Activated CD8-positive, alpha-beta memory T cell treated with anti-CD3 and anti-CD28 coated beads, Interleukin-2, amount 10 ng/mL, durations not matched to agents 7 days and 5 days (primary cell): ENCODE measurements at places on chromosomes 6 and 20. TPM values are rescaled to one million over a fixed set of nuclear protein-coding genes. Genes with fewer than 3 reads are reported as not detected.

- no peak for DNase-seq
Measured at GRCh38 chr20:64157878-64158277, 6.4 kb upstream of the MYT1 start.

DNA sequence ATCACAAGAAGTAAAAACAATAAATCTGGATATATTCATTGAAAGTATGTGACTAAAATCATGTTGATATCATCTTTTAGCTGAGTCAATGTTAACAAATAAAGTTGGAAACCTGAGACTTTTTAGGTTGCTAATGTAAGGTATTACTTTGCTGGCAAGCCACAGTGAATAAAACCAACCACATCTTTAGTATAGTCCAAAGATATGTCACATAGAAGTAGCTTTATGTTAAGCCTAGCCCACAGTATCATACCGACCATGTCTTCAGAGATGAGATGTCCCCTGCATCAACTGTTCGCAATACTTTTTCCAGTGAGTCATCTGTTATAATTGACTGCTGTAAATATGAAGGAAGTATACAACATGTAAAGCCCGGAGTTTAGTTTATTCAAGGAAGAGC lies 107.6 kb upstream of the MCHR2 start:
- no peak for DNase-seq

DNA sequence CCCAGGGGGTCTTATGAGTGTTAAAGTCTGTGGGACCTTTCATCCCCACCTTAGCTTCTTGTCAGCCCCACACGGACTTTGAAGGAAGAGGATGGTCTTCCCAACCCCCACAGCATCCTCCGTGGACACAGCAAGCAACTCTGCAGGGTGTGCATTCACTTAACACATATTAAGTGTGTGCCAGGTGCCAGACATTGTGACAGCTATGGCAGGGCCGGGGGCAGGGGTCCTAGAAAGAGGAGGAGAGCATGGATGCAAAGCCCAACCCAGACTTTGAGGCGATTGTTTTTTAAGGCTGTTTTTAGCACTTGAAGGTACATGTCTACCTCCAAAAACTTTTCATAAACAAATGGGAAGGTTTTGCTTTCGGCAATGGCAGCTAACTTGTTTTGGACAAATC lies 121.6 kb upstream of the KCNG1 start:
- peak; percentile 15 for DNase-seq

DNA sequence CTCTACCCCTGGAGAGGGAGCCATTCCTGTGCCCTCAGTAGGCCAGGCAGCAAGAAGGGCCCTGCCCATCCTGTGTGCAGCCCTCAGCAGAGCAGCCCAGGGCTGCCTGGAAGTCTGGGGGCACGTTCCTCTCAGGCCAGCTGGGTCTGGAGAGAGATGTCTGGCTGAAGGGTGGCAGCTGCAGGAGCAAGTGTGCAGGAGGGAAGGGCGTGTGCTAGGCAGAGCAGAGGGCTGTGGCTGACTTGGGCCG lies 62.7 kb downstream of the NOL4L start:
- DNase-seq: no peak

DNA sequence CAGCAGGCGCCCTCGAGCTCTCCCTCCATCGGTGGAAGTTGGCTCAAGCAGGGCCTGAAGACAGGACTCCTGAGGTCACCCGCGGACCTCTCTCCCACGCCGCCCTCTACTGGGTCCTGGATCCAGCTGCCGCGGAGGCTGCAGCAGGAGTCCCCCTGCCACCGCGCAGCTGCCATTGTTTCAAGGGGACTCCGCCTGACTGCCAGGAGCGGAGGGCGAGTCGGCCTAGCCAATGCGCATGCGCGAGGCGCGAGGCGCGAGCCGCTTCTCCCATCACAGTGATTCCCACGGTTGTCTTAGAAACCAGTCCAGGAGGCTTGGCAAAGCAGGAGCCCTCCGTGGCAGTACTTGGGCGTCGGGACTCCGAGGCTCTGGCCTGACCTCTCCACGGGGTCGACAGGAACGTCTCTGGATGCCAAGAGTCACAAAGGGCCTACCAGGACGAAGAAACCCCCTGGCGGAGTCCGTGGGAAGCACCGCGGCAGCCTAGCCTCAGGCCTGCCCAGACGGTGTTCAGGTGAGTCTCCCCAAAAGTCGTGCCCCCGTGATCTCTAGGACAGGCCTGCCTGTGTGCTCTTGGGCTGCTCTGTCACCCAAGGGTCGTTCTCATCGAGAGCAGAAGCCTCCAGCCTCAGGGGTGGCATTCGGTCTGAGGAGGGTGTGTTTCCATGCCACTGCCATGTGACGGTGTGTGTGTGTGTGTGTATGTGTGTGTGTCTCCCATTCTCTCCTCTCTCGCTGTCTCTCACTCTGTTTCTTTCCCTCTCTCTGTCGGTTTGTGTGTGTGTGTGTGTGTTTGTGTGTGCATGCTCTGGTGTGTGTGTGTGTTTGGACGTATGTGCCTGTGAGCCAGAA lies 290.6 kb upstream of the ZNF337 start:
- DNase-seq: peak; percentile 55

GRCh38 chr6:55405474-55406235 lies 78.4 kb downstream of the GFRAL start:
- DNase-seq: no peak

GRCh38 chr6:1025821-1026220 lies 286.1 kb upstream of the FOXQ1 start:
- no peak for DNase-seq

DNA sequence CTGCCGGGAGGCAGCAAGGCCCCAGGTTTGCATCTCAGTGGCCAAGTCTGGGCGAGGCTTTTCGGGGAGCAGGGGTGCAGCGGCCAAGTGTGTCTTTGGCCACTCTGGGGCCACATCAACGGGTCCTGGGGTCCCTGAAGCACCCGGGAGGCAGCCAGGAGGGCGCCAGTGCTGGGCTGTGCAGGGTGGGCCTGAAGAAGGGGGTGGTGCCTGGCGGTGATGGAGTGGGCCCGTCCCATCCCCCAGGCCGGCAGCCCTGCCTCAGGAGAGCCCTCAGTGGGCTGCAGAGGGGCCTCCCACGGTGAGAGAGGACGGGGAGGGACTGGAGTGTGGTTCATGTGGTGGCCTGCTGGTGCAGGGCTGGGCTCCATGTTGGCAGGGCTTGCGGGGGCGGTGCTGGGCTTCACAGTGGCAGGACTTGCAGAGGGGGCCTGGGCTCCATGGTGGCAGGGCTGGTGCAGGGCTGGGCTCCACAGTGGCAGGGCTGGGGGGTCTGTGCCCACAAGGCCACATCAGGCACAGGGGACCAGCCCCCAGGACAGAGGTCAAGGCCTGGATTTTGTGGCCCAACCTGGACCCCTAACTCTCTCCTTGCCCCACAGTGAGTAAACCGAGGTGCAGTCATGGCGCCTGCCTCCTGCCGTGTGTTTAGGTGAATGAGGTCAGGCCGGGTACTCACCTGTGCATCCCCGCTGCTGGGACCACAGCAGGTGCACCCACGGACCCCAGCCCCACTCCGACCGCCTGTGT lies 10.5 kb upstream of the BHLHE23 start:
- DNase-seq: no peak

GRCh38 chr6:99550046-99550748 lies 18.3 kb downstream of the CCNC start:
- no peak for DNase-seq

DNA sequence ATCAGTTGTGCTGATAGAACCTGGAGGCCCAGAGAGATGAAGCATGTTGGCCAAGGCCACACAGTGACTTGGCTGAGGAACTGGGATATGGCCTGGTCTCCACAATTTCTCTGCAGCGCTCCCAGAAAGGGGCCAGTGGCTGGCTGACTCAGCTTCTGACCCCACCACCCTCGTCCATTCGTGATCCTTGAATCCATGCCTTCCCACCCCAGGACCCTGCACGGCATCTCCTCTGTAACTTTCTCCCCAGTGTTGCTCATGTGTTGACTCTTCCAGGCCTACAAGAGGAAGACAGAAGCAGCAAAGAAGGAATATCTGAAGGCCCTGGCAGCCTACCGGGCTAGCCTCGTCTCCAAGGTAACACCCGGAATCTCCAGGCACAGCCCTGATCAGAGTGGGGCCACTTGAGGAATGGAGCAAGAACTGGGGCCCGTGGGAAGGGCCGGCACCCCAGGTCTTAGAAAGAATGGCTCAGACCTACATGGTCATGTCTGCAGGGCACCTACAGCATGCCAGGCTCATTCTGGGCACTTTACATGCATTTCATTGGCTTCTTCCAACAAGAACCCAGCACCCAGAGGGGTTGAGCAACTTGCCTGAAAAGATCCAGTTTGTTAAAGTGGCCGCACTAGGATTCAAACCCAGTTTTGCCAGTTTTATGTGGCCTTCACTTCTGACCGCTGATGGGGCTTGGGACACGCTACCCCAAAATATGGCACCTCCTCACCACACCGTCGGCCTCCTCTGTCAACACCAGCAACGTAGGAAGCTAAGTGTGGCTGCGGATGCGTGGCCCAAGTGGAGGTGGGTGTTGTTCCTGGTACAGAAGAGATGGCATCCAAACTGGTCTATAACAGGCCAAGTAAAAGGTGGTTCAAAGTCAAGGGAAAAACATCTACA lies 122.2 kb downstream of the JPH2 start:
- DNase-seq: no peak

- no peak for DNase-seq
Measured at GRCh38 chr6:158972241-158973233, 27.5 kb downstream of the RSPH3 start.

DNA sequence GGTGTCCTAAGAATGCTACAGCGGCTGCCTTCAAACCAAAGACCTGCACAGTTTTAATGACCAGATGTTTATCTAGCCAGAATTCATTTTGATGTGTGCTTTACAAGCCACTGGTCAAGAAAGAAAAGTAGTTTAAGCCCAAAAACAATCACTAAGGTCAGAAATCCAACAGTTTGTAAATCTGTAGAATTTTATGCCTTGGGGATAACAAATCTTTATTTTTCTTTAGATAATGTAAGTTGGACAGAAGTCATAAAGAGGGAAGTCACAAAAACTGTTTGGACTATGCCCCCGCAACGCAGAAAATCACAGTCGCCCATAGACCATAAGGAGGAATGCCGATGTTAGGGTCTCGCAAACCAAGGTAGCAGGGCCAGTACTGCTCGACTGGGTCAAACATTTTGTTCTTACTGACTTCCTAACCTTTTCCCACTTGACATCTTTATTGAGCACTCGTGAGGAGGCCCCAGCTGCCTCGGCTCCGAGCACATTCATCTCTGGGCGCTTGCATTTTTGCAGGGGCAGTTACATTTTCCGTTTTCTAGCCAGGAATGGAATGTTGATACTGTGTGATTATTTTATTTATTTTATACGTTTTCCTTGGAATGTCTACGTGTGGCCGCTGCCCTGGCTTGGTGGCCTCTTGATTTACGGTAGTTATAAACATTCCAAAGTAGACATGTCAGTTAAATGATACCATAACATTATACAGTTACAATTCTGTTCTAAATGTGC lies 56.7 kb upstream of the APCDD1L start:
- DNase-seq: no peak

- DNase-seq: no peak
Measured at GRCh38 chr20:63378626-63379025, 17.5 kb upstream of the CHRNA4 start.

DNA sequence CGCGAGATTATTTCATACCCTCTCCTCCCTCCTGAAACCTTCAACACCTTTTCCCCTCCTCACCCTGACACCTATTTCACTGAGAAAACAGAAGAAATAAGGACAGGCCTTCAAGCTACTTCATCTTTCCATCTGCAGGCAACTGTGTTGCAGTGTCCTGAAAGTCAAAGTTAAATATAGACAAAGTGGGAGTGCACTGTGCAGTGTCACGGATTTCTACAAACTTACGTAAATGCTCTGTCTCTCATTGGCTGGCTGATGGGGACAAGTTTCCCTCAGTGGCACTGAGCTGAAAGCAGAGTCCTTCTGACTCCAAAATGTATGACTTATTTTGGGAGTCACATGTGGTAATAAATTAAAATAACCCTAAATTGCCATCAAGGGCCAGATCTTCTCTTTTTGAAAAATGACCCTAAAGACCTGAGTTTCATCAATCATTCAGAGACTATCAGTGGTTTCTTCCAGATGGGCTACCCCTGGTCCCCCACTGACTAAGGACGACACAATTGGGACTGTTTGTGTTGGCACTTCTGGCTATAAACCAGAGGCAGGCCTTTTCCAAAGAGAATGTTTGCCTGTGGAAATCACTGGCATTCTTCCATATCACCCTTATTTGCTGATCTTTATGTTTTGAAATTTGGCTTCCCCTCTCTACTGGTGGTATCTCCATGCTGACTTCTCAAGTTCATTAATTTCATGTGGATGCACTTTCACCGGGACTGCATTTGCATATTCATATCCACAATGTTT lies 21.6 kb downstream of the ALDH8A1 start:
- DNase-seq: no peak

DNA sequence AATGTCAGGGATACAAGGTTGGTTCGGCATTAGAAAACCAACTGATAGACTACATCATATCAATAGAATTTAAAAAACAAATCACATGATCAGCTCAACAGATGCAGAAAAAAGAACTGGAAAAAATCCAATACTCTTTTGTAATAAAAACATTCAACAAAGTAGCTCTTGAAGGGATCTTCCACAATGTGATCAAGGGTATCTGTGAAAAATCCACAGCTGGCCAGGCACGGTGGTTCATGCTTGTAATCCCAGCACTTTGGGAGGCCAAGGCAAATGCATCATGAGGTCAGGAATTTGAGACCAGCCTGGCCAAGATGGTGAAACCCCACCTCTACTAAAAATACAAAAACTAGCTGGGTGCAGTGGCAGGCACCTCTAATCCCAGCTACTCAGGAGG lies 63.1 kb downstream of the ASCC3 start:
- no peak for DNase-seq

DNA sequence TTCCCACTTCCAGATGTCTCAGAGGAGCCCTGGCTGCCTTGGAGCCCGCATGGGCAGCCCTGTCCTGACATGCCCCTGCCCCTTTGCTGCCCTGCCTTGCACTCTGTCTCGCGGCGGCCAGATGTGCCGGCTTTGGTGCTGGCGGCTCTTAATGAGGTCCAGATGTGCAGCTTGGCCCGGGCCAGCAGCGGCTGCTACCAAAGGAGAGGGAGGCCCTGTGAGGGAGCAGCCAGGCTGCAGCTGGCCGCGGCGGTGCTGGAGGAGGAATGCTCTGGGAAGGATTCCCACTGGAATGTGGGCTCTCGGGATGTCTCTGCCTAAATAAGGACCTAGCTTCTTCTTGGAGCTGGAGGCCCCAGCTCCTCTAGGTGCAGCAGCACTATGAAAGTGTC lies 72.4 kb downstream of the FGD2 start:
- DNase-seq: no peak

DNA sequence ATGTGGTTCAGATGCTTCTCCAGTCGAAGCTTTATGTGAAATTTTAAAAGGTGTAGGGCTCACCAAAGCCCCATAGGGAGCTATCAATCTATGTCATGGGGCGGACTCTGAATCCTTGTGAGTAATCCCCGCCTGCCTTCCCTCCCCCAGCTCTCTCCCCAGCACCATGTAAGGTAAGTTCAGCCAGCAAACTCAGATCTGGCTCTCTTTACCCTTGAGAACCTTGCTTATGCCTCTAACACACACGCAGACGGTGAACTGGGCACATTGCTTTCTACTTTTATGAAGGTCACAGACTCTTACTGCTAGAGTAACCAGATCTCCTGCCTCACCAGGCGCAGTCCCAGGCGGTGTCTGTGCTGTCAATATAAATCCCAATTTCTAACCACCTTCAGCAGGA lies 82.6 kb upstream of the CNKSR3 start:
- DNase-seq: no peak

The NKX2-4 gene
- total RNA-seq: not detected

The FOXC1 gene
- 0.26 TPM for total RNA-seq

The PRND gene
- not detected for total RNA-seq

The PPP1R16B gene
- 86.5 TPM for total RNA-seq
